ENCODE measurements at places on chromosomes 6 and 20.

GRCh38 chr6:32116674-32117073, 7.5 kb upstream of the TNXB start:
- DNase-seq = no peak

GRCh38 chr6:84052204-84052882, 18.8 kb downstream of the MRAP2 start:
- DNase-seq = no peak

- no peak for DNase-seq
Observed at GRCh38 chr6:157280947-157281346, 42.4 kb downstream of the TMEM242 start.

GRCh38 chr6:161136655-161137054, 137.2 kb downstream of the AGPAT4 start:
- DNase-seq = no peak

DNA sequence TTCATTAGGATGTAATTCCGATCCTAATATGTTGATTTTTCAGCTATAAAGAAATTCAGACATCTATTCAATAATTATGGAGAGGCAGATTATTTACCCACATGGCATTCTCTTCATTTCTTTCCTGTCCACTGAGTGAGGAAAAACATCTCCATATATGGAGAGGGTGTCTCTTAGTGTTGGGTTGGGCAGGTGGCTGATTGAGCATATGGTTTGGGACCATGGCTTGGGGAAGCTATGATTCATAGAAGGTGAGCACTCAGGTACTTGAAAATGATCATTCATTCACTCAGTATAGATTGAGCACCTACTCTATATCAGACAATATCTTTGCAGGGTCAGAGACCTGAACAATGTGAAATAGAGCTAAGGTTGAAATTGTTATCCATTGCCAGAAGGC, 41.3 kb upstream of the IL20RA start:
- no peak for DNase-seq

- DNase-seq = no peak
Observed at GRCh38 chr6:79671600-79672266, 40.6 kb downstream of the SH3BGRL2 start.

DNA sequence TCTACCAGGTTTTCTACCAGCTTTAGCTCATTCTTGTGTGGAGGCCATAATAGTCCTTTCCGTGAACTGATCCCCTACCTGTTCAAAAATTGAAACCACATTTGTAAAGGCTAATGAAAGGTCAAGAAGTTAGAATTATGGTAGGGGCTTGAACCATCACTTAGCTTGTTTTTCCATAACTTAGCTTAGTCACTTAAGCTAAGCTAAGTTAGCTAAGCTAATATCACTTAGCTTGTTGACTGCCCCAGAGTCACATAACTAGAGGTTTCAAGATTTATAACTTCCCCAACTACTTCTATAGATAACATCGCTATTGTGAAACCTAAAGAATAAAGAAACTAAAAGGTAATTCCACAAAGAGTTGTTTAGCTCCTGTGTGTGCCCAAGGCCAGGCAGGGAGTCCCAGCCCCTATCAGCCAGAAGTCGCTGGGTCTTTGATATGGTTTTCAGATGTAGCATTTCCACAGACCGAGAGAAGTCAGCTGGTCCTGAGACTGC, 131.8 kb downstream of the VEGFA start:
- DNase-seq = no peak

DNA sequence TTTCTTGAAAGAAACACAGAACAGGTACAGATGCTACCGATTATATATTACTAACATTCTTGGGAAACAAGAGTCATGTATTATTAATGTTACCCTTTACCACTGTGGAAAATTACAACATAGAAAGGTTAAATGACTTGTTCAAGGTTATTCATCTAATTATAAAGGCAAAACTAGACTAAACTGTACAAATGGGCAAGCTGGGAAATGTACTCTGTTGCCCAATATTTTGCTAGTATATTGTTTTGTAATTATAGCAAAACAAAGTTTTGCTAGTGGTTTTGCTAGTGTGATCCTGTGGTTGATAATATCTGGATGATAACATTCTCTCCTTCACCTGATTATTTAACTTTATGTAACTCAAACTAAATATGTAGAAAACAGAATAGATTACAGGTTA, 96.5 kb downstream of the TINAG start:
- no peak for DNase-seq

GRCh38 chr6:21143645-21144044, 449.9 kb upstream of the SOX4 start:
- no peak for DNase-seq

GRCh38 chr6:75436869-75437268, 56.7 kb downstream of the FILIP1 start:
- no peak for DNase-seq

- DNase-seq = no peak
Observed at GRCh38 chr6:43076464-43077332, 584 bp downstream of the PTK7 start.

GRCh38 chr6:163893609-163894189, 479.2 kb downstream of the QKI start:
- DNase-seq = no peak

- no peak for DNase-seq
Observed at GRCh38 chr20:33359399-33360261, 41.7 kb downstream of the CDK5RAP1 start.

- DNase-seq = no peak
Observed at GRCh38 chr6:26575494-26575939, 21.2 kb upstream of the ABT1 start.

GRCh38 chr6:111601886-111602285, 3.8 kb downstream of the TRAF3IP2 start:
- peak; percentile 44 for DNase-seq

GRCh38 chr6:142440600-142441293, 138.9 kb downstream of the ADGRG6 start:
- no peak for DNase-seq

GRCh38 chr6:136747507-136747906, 44.8 kb downstream of the MAP3K5 start:
- DNase-seq = peak; percentile 10

GRCh38 chr20:1388741-1389483, 3.9 kb downstream of the FKBP1A start:
- DNase-seq = no peak

- DNase-seq = peak; percentile 98
Observed at GRCh38 chr6:3023663-3024483, 24.2 kb downstream of the NQO2 start.

DNA sequence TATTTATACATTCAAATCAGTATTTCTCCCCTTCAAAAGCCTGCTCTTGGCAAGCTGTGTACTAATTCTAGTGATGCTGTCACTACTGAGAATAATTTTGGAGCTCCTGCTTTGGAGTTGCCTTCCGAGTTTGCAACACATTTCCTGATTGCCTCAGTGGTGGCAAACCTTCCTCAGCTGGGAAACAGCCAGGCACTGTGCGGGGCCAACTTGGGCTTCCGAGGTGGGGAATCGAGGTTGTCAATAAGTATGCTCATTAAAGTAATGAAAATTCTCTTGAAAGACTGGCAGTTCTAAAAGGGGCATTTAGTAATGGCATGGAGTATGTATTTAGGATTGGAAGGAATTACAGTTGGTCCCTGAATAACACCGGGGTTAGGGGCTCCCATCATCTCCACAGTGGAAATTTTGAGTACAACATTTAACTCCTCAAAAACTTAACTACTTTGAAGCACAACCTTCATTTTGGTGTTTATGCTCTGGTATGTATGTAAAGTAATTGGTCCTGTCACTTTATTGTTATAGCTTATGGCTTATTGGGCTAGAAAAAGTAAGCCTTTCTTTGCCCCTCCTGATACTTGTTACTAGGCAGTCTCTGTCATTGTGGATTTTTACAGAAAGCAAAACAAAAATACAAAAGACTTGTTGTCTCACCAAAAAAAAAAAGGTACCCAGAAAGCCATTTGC, 2.7 kb downstream of the PAQR8 start:
- DNase-seq = no peak

DNA sequence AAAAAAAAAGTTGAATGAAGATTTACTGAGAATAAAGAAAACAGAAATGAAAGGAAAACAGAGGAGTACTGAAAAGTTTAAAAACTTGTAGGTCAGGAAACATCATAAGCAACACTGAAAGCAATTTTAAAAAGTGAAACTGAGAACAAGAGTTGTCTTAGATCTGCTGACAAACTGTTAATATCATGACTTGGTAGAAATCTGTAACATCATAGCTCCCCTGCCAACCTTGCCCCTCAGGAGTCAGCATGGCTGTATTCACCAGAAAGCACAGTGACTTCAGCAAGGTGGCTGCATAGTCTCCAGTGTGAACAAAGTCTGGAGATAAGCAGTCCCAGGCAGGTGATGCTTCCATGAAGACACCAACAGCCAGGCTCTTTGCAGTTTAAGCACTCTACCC, 5.3 kb downstream of the NAA20 start:
- peak; percentile 55 for DNase-seq

GRCh38 chr6:38155621-38156204, 336.2 kb downstream of the ZFAND3 start:
- DNase-seq = no peak

DNA sequence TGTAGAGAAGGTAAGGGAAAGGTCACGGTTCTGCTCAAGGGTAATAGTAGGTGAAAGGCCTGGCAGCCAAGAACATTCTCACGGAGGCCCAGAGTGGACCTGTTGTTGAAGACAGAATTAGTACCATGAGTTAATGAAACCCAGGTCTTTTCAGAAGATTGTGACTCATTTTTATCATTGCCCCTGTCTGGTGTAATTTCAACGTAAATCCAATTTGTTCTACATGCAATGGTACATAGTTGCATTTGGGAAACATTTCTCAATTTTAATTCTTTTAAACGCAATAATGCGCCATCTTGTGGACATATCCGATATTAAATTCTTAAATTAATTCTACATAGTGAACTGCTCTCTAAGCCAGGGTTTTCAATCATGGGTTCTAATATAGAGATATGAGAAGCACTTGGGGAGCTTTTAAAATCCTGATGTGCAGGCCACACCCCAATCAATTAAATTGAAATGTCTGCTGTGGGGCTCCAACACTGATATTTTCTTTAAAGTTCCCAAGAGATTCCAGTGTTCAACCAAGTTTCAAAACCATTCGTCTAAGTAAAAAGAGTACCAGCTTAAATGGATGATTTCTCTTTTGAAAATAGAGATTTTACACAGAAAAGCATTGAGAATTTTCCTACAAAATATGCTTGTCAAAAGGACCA, 257.4 kb downstream of the PLCB1 start:
- DNase-seq = peak; percentile 85

DNA sequence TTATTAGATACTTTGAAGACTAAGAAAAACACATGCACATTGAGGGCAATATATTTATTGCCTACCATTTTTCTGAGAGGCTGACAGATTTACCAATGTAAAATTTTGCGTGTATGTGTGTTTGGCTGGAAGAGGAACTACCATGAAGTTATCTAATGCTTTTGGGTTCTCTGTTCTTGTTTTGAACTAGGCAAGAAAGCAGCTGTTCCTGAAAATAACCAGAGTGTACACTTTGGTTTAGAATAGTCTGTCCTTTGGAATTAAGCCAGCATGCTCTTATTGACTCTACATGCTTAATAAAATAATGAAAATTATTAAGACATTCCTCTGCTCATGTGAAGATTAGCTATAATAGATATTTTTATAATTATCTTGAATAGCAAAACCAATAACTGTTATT, 129.2 kb downstream of the MYB start:
- peak; percentile 33 for DNase-seq

DNA sequence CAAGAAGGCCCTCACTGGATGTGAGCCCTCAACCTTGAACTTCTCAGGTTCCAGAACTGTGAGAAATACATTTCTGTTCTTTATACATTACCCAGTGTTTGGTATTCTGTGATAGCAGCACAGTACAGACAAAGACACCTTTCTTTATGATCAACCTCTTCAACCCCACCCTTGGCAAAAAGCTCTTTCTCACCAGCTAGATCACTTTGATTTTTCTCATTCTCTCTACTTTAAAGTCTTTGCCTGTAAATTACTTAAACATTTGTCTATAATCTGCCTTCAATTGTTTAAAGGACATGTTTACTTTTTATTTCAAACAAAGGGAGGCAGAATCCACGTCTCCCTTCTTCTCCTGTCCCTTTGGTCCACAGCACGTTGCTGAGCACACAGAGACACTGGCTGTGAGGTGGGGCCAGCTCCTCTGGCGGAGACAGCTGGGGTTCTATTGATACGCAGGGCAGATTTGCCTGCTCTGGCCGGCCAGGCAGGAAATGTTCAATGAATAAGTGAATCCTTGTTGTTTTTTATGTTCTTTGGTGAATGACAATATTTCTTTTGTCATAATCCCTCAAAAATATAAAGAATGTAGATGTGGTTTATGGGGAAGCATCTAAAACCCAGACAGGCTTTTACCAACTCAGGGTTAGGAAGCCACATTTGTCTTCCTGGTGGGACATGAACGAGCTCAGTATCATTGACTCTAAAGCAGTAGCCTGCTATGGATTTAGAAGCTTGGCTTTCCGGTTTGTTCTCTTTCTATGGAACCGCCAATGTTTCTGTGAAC, 52.9 kb downstream of the NEDD9 start:
- no peak for DNase-seq

DNA sequence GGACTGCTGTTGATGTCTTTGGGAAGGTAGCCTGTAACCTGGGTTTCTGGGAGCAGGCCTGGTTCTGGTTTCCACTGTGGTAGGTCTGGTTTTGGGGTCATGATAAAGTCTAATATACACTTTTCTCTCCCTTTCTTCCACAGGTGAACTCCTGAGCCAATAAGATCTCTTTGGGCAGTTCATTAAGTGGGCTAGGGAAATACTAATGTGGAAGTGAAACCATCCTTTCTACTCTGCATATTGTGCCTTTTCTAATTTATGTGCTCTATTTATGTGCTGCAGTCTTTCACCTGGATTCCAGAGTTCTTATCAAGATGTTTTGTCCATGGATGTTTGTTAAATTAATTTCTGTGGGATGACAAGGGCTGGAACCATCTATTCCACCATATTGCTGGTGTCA, 165.7 kb upstream of the PTPRK start:
- no peak for DNase-seq

- no peak for DNase-seq
Observed at GRCh38 chr6:111727041-111727440, 121.4 kb upstream of the TRAF3IP2 start.

- DNase-seq = peak; percentile 93
Observed at GRCh38 chr6:155171109-155171746, 92.6 kb upstream of the CLDN20 start.

GRCh38 chr20:22904386-22904785, 130.7 kb upstream of the SSTR4 start:
- DNase-seq = no peak

DNA sequence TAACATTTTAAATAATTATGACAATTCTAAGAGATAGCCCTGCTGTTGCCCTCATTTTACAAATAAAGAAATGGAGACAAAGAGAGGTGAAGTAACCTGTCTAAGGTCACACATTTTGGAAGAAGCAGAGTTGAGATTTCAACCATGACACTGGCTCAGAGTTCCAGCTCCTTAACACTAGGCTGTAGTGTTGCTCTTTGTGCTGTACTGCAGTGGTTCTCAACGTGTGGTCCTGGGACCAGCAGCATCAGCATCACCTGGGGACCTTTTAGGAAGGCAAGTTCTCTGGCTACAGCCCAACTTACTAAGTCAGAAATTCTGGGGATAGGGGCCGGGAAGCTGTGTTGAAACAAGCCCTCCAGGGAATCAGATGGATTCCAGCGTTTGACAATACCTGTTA, 62.4 kb upstream of the FERMT1 start:
- DNase-seq = no peak

Measured in suppressor macrophage treated with lipopolysaccharide for 4 hours (primary cell).